ENCODE measurements at places on chromosomes 2 and 18.
A peak's percentile ranks its signal among the peaks of the same experiment; 100 is the strongest.

- peak; percentile 12 for DNase-seq
These were observed 213.7 kb upstream of the RAB6C start for GRCh38 chr2:129765678-129766351.

- peak; percentile 43 for DNase-seq
These were observed 383.4 kb downstream of the PTPRM start for GRCh38 chr18:7950380-7951136.

DNA sequence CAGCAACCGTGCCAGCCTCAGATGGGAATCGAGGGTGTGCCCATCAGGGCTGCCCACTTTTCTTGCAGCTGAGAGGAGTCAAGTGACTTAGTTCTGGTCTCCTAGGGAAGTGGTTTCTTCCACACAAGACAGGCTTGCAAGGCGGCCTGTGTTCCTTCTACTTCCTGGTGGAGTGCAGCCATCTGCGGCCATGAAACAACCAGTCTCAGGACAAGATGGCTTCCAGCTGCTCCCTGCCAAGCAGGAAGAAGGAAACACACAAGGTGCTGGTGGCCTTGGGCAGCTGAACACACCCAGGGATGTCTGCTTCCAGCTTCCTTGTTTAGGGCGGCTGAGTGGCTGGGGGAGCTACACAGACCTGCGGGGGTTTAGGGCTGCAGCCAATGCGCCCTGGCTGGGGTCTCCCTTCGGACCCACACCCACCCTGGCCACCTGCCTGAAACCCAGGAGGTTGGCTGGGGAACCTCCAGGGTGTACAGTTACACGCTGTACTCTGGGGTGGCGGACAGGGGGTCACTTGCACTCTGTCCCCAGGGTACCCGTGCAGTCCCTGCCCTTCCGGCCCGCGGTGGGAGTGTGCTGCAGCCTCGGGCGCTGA is 34.7 kb downstream of the PTPN18 start:
- no peak for DNase-seq

DNA sequence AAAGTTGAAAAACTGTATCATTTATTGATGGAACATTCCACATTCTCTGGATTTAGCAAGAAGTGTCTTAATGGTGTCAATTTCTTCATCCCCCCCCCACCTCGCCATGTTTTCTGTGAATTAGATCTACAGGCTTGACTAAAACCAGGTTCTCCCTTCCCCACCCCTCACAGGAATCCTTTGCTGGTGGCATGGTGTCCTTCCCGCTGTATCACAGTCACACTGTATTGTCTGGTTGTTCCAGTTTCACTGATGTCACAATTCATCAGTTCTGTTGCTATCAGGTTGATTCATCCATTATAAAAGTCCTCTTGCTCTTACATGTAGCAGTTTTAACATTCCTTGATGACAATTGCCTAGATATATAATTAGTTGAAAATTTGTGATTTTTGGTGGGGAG is 6.1 kb upstream of the SNORC start:
- no peak for DNase-seq

GRCh38 chr18:55382277-55382805 is 205.7 kb downstream of the TCF4 start:
- DNase-seq, result no peak
